ENCODE measurements at places on chromosomes 16 and 17.

GRCh38 chr16:30063278-30063892 is 2.2 kb upstream of the ALDOA start:
- DNase-seq, result no peak

DNA sequence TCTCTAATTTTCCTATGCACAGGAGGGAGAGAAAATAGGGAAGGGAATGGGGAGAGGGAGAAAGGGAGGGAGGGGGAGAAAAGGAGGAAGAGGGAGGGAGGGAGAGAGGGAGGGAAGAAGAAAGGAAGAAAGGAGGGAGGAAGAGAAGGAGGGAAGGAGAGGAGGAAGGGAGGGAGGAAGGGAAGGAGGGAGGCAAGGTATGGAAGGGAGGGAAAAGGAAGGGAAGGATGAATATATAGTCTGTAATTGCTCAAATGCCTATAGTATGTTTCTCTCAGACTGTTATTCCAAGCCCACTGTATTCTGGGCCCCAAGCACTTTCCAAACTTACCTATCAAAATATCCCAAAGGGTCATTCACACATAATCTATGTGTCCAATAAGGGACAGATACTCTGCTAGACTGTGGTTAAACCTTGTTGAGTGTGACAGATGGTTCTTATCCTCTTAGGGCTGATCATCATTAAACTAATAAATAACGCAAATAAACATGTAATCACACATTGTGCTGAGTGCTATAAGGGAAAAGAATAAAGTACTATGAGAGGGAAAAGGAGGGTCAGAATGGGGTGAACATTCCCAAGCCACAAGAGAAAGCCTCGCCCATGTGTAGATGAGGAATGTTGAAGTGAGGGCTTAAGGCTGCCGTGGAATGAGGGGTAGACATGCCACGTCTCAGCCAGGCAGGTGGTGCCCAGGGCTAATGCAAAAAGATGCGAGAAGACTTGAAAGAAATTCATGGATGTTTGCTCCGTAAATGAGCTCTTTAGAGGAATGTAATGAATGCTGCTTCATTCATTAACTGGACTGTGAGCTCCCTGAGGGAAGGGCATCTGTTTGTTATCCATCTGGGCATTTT is 30.6 kb downstream of the ASIC2 start:
- DNase-seq, result no peak

DNA sequence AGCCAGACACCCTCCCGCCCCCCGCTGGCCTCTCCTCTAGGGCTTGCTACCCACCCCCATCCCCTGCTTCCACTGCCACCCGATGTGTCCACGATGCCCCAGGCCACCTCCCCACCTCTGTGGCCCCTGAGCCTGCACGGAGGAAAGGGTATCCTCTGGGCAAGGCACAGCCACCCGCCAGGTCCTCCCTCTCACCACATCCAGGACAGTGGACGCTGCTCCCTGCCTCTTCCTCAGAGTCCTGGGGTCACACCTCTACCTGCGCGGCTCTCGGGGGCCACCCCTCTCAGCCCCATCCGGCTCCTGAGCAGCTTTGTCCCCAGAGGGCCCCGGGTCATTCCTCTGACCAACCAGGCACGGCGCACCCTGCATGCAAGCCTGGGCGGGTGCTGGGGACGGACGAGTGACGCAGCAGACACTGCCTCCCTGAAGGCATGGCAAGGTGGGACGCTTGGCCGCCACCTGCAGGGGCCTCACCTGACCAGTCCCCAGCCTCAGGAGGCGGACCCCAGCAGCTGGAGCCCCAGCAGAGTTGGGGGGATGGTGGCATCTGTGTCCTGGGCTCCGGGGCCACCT is 24.8 kb downstream of the FLYWCH1 start:
- DNase-seq, result no peak

DNA sequence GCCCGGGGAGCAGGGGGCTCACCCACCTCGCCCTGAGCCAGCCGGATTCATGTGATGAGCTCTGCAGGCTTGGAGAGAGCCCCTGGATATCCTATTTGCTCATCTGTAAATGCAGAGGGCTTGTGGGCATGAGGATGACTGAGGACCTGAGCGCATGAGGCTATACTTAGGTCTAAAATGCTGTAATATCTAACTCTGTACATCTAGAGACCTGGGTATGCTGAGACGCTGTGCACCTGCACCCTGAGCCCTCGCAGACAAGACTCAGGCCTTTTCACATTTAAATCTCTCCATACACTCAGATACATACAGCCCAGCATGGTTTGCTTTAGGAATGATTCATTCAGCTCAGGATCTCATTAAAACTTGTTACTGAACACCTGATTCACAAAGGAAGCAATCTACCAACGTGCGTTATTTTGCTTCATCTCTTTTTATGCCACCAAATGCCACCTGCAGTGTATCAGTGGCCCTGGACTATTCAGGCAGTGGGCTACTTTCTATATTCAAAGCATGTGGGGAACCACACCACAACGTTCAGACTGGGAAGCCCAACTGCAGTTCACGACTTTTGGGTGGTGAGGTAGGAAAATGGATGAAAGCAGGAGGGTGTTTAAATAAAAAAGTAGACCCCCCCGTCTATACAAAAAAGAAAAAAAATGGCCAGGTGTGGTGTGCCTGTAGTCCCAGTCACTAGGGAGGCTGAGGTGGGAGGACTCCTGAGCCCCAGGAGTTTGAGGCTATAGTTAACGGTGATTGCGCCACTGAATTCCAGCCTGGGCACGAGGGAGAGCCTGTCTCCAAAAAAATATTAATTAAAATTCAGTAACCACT is 12.0 kb downstream of the USP7 start:
- DNase-seq, result no peak

DNA sequence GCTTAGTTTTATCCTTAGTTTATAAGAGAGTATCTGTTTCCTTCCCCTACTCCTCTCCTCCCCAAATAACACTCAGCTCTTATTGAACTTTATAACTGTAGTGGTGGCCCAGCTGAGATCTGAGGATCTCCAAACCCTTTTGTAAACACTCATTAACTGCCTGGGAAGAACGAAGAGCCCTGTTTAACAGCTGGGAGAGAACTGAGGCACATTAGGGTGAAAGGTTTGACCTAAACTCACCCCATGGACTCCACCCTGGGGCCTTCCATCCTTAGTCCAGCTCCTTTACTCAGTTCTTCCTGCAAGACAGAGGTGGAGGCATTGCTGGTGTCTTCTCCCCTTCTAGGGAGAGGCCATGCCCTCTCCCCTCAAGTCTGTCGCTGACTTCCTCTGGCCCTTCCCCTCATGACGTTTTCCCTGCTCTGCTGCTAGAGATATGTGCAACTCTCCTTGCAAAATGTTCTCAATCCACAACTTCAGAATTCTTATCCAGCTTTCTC is 1.2 kb upstream of the RARA start:
- no peak for DNase-seq

DNA sequence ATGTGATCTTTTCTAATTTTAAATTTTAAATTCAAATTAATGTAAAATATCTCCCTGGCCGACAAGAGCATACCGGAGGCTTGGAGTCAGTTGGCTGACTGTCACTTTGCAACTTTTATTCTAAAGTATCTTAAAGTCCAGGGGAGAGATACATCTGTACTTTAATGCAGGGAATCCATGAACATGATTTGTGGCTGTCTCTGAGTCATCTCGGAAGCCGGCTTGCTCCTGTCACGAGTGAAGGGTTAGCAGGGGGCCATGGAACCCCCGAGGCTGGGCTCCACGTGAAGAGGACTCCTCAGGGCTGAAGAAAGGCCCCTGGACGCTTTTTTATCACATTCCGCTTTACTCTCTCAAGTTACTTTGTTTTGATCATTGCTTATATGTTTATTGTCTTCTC is 13.3 kb downstream of the TVP23A start:
- no peak for DNase-seq

- DNase-seq, result no peak
Measured at GRCh38 chr17:68207651-68208253, 40.1 kb upstream of the AMZ2 start.

GRCh38 chr17:31798205-31798724 is 60.8 kb downstream of the COPRS start:
- DNase-seq, result no peak

DNA sequence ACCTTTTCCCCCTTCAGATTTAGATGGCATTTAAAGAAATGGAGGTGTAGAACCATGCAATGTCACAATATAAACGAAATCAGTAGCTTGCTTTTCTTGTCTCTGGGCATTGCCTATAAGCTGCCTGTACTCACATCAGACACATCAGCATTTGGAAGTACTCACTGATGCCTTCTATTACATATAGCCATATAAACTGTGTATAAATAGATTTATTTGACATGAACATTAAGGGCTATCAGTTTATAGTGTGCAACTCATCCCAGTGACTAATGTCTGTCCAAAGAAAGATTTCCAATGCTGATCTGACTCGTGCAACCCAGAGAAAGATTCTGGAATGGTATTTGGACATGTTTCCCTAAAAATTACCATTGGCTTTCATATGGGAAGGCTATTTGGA is 417.9 kb upstream of the MAF start:
- no peak for DNase-seq

DNA sequence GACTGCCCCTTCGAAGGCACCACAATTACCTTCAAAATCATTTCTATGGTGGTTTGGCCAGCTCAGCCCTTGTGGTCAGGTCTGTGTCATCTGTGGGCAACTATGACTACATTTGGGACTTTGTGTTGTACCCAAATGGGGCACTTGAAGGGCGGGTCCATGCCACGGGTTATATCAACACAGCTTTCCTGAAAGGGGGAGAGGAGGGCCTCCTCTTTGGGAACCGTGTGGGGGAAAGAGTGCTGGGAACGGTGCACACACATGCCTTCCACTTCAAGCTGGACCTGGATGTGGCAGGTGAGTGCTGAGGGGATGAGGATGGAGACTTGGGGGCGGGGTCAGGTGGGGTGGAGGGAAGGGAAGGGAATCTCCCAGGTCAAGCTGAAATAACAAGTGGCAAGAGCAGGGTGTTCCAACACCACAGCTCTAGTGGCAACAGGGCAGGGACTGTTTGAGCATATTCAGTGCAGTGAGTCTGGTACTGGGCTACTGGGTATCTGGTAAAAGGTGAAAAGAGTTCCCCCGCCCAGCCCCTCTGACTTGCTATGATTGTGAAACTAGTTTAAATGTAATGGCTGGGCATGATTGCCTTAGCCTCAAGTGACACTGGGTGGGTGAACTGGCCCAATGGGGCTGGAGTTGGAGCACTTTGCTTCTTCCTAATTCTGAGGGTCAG is 1.7 kb downstream of the AOC2 start:
- DNase-seq, result no peak

GRCh38 chr17:74282587-74283370 is 8.7 kb downstream of the DNAI2 start:
- no peak for DNase-seq

DNA sequence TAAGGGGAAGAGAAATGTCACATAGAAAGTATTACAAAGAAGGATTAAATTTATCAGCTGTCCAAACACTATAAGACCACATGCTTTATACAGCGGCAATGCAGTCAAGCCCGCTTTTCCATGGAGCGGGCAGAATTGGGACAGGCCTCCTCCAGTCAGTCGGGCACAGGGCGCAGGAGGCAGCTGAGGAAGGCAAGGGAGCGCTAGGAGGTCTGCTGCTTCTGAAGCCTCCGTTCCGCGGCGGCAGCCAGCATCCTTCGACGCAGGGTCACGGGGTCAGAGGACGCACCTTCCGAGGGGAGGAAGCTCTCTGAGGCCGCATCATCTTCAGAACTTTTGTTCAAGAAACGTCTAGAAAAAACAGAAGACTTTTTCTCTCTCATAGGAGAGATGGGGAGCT is 62.6 kb downstream of the AMFR start:
- DNase-seq, result no peak

DNA sequence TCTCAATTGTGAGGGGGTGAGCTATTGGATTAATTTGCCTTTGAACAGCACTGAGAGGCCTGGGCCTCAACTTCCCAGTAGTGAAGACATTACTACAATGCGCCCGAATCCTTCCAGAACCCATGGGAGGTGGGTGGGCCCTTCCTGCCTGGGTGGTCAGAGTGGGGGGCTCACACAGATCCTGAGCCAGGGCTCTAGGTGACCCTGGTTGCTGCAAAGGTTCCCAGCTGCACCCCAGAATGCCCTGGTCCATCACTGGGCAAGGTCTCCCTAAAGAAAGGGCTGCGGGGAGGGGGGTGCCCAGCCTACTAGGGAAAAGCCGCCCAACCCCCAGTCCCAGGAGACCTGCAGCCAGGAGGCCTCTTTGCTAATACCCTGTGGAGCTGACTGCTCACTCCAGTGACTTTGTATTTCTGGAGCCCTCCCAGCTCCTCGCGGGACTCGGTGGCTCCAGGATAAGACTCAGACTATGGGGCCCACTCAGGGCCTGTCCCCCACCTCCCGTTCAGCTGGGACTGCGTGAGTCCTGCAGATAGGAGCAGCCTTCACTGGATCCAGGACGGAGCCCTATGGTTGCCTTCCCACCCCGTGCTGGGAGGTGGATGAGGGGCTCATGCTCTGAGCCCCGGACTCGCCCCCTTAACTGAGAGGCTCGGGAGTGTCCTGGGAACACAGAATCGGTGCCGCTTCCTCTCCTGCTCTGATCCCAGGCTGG is 40.2 kb downstream of the SLC7A5 start:
- no peak for DNase-seq

DNA sequence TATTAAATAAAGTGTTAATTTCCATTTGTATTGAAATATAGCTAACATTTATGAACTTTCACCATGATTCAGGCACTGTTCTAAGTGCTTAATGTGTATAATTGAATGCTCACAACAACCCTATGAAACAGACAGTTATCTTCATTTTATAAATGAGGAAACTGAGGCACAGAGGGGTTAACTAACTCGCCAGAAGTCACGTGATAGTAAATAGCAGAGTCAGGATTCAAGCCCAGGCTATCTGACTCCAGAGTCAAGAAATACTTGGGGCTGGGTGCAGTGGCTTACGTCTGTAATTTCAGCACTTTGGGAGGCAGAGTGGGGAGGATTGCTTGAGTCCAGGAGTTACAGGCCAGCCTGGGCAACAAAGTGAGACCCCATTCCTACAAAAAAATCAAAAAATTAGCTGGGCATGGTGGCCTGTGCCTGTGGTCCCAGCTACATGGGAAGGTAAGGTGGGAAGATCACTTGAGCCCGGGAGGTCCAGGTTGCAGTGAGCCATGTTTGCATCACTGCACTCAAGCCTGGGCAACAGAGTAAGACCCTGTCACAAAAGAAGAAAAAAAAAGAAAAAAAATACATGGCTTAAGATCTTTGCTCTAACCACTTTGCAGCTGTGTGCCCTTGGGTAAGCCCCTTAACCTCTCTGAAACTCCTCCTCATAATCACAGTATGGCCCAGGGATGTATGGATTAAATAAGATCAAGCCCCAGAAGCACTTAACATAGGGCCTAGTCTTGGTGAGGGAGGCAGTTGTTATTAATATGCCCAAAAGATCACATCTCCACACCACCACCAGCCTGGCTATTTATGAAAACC is 29.0 kb downstream of the WSB1 start:
- DNase-seq, result no peak

- DNase-seq, result no peak
Measured at GRCh38 chr16:85534536-85535351, 78.4 kb upstream of the GSE1 start.

DNA sequence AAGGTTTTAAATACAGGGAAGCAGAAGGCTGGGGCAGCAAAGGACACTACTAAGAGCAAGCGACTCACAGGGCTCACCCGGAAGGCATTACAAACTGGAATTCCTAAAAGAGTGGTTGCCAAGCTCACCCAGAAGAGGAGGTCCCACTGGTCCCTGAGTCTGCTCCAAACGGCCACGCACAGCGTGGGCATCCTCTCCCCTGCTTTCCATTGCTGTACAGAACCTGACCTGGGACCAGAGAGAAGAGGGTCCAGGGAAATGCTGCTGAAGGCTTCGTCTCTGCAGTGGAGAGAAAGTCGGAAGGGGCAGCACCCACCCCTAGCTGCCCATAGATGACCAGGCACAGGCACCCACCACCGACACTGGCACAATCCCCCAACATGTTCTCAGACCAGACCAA is 67.2 kb downstream of the ADCY9 start:
- no peak for DNase-seq

GRCh38 chr17:30422171-30422570 is 43.4 kb downstream of the CPD start:
- DNase-seq, result no peak

Measured in nephron progenitor cell (in vitro differentiated cells).